ENCODE measurements at places on chromosomes 7 and 10.

GRCh38 chr7:143479055-143479766, 1.5 kb downstream of the TAS2R41 start:
- DNase-seq, result peak; percentile 17

DNA sequence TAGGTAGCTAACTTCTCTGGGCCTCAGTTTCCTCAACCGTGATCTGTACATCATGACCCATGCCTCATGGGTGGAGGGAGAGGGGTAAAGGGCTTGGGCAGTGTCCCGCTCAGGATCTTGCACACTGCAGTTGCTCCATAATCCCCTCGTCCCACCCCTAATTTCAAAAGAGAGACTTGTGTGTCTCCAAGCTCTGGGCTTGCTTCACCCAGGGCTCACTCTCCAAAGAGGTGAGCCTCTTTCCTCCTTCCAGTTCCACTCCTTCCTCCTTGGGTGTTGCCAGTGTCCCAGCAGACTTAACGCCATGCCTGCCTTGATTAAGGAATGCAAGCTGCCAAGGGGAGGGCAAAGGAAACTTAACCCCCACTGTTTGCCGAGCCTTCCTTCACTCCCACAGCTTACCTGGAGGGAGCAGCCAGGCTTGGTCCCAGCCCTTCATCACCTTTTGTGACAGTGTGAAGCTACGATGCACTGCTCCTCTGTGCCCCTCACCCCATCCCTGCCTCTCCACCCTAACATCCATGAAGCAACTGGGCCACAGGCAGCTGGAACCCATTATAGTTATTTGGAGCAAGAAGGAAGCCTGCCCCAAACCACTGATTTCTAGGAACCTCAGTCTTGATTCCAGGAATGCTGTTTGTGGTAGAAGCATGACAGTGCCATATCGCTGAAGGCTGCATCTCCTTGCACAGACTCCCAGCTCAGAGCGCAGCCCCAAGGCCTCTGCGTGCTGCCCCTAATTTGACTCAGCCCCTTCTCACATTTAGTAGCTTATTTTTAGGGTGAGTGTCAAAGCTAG, 363.3 kb downstream of the TNS3 start:
- DNase-seq, result peak; percentile 77

GRCh38 chr7:26388256-26388655, 96.6 kb downstream of the SNX10 start:
- no peak for DNase-seq

- DNase-seq, result no peak
Observed at GRCh38 chr10:88116971-88117626, 253.7 kb downstream of the PTEN start.

DNA sequence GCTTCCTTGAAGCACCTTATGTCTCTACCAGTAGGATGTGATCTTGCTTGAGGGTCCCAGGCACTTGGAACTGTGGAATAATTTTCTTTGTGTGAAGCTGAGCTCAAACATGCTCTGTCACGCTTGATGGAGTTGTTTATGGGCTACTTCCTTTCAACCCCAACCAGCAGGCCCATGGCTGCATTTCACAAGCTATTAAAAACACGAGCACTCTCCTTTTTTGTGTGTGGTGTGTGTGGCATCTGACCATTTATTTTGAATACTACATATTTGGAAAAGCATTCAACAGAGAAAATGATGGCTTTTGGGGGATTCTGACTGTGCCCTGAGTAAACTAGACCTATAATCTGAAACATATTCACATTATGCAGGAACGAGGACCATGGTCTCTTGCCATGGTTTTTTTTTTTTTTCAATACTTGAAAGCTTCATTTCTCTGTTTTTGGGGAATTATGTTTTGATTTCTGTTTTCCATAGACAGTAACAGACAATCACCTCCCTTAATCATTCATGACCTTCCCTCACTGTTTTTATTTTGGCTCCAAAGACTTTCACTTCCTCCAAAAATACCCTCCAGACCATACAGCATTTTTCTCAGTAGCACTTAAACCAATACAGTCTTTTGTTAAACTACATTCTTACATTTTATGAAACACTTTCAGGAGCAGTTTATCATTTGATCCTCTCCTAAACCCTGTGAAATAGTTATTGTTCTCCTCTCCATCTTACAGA, 233.6 kb upstream of the BMPER start:
- DNase-seq, result no peak

DNA sequence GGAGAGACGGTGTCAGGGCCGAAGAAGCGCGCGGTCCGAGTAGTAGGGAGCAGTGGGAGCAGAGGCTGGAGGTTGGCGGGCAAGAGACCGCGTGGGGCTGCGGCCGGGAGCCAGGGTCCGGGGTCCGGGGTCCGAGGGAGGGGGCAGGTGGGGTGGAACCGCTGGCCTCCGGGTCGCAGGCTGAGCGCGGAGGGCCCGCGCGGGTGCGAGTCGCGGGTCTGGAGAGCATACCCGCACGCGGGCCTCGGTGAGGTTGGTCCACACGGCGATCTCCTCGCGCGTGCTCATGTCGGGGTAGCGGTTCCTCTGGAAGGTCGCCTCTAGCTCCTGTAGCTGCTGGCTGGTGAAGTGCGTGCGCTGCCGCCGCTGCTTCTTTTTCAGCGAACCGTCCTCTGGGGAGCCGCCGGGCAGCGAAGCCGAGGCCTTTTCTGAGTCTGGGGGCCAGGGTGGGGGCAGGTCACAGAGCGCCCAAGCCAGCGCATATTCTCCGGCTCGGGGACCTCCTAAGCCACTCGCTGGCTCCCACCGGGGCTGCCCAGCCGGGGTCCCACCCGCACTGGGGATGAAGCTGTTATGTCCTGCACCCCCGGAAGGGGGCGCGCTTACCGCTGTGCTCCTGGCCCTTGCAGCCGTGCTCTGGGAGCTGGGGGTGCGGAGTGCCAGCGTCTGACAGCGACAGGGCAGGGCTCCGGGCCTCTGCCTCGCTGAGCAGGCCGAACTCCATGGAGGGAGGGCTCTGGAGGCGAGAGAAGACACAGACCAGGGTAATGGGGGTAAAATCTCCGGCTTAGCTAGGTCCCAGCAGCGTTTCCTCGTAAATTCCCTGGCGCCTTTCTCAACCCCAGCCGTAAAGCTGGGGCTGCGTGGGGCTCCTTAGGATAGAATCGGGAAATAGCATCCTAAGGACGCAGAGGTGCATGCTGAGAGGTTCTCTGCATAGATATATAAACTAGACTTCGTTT, 5.5 kb downstream of the ELOVL3 start:
- DNase-seq, result peak; percentile 45

- DNase-seq, result no peak
Observed at GRCh38 chr10:17066000-17066399, 63.6 kb downstream of the CUBN start.

- no peak for DNase-seq
Observed at GRCh38 chr7:39168403-39169098, 190.8 kb downstream of the POU6F2 start.

GRCh38 chr10:132836832-132837540, 51.0 kb upstream of the NKX6-2 start:
- DNase-seq, result peak; percentile 71

Measured in AG08395 (cell line).